HS-27A (cell line): ENCODE measurements at places on chromosomes 6 and 20.

DNA sequence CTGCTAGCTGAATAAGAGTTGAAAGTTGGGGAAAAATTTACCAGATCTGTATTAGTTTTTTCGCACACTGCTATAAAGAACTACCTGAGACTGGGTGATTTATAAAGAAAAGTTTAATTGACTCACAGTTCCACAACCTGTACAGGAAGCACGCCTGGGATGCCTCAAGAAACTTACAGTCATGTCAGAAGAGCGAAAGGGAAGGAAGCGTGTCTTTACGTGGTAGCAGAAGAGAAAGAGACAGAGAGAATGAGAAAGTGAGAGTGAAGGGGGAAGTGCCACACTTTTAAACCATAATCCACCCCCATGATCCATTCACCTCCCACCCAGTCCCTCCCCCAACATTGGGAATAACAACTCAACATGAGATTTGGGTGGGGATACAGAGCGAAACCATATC is 79.6 kb downstream of the KHDC1L start:
- no peak for DNase-seq

- no peak for DNase-seq
These were observed 38.3 kb downstream of the SIRPA start for GRCh38 chr20:1933465-1933870.

GRCh38 chr6:136284909-136285308 is 4.7 kb downstream of the BCLAF1 start:
- DNase-seq, result no peak

- DNase-seq, result no peak
These were observed 89.9 kb downstream of the CARMIL1 start for GRCh38 chr6:25369036-25369432.

DNA sequence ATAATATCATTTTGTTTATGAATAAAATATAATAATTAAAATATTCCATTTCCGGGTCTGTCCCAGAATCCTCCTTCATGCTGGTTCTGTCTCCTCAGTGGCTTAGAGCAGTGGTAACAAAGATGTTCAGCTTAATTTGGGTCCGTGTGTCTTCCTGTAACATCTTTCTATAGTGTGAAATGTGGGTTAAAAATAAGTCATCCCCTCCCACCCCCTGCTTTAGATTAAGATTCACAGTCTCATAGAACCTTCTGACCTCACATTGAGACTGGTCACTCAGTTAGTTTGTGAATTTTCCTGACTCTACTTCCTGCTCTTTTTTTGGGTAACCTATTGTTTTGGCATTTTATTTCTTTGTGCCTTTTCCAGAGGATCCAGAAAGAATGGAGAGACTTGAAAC is 55.2 kb downstream of the SLX4IP start:
- no peak for DNase-seq

GRCh38 chr6:5190507-5190906 is 70.2 kb downstream of the LYRM4 start:
- peak; percentile 43 for DNase-seq

- DNase-seq, result no peak
These were observed 54.5 kb downstream of the GINS1 start for GRCh38 chr20:25461786-25462545.

DNA sequence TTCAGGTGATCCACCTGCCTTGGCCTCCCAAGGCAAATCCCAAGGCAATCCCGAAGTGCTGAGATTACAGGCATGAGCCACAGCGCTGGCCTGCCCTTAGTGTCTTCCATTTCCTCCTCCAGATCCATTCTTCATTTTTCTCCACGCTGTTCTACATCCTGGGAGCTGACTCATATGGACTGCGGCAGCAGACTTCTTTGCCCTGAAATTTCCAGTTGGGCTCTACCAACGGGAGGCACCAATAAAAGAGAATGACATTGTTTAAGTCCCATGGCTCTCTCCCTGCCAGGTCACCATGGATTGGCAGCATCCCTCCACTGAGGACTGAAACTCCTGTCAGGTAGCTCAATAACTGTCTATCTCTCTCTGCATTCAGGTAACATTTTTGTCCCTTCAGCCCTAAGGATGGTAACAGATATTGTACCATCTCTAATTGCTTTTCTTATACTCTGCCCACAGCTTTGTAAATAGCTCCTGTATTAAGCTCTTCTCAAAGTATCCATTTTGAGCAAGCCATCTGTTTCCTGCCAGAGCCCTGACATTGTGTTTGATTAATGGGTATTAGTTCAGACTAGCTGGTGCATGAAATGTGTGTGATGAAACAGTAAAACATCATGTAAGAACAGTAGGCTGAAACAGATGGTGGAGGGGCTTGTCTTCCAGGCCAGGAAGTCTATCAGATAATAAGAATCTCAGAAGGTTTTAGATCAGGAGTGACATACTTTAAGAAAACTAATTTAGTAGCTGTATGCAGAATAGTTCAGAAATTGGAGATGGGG is 3.6 kb downstream of the TBCC start:
- no peak for DNase-seq

- DNase-seq, result no peak
These were observed 706 bp upstream of the TUBB2B start for GRCh38 chr6:3228046-3228671.

GRCh38 chr20:20668639-20669038 is 43.8 kb downstream of the RALGAPA2 start:
- DNase-seq, result no peak

DNA sequence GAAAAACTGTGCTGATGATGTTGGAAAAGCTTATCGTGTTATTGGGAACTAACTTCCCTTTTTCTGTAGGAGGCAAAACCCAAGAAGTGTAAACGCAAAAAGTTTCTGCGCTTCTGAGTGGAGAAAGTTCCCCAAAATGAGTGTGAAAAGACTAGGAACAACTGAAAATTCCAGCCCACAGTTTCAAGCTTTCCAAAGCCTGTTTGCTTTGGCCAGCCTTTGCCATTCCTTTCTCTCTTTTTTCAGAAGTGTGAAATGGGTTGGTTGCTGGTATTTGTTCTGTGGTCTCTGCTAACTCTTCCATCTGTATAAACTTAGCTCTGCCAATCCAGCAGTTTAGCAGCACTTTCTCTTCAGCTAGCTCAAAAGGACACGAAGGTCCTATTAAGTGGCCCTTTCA is 491.3 kb downstream of the MAFB start:
- no peak for DNase-seq

DNA sequence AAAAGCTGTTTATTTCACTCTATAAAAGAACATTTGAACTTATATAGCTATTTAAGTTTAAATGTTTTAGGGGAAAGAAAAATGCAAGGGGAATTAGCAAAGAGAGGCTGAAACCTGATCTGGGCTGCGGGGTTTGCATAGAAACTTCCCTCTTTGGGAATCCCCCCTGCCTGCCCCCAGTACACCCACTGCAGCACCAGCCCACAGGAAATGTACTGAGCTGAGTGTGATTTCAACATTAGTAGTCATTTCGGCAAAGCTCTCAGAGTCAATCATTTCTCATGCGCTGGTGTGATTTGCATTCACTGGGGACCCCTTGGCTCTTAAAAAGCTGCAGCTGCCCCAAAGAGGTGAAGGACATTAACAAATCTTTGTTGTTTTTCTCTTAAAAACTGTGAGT is 859.4 kb downstream of the MAFB start:
- no peak for DNase-seq

GRCh38 chr6:109304284-109305015 is 77.8 kb downstream of the CD164 start:
- DNase-seq, result no peak

GRCh38 chr6:47405273-47405672 is 72.3 kb upstream of the CD2AP start:
- DNase-seq, result no peak

DNA sequence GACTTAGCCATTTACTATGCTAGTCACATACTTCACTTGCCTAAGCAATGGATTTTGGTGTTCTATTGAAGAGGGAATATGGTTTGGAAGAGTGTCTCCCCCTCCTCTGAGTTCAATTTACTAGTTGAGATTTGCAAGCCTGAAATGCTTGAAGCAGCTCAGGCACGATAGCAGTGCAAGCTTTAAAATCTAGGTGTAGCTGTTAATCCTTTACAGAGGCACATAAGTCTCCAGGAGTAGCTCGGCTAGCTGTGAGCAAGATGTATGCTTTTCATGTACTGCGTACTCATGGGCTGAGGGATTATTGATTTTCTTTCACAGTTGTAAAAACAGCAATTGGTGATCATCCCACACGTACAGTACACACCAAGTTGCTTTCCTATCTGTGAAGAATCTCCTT is 726 bp downstream of the FLRT3 start:
- DNase-seq, result peak; percentile 24

GRCh38 chr6:111995404-111995803 is 58.5 kb upstream of the CCN6 start:
- DNase-seq, result peak; percentile 62

- DNase-seq, result no peak
These were observed 917 bp upstream of the TEAD3 start for GRCh38 chr6:35497571-35498421.

DNA sequence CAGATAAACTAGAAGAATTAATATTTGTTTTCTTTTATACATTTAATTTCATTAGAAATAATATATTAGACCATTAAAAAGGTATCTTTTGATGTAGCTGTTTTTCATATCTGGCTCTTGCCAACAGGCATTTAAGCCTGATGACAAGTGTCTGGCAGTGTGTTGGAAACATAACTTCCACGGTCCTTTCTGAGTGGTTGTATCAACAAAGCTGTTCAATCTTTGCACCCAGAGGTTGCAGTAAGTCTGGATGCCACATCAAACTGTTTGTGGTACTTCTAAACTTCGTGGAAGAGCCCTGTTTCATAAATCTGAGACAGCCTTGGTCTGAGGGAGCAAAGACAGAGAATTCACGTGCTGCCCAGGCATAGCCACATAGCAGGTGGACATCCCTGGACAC is 197.4 kb downstream of the TRDN start:
- no peak for DNase-seq

- DNase-seq, result no peak
These were observed at the start of gene L3MBTL1 for GRCh38 chr20:43507150-43508080. L3MBTL1 (plus strand) TSS chr20:43507697; CDS start chr20:43513504, 5,807 bp downstream.

- no peak for DNase-seq
These were observed at the start of gene ANKRD66 for GRCh38 chr6:46746696-46747095. ANKRD66 (plus strand) TSS chr6:46746933; CDS start chr6:46751949, 5,016 bp downstream.

DNA sequence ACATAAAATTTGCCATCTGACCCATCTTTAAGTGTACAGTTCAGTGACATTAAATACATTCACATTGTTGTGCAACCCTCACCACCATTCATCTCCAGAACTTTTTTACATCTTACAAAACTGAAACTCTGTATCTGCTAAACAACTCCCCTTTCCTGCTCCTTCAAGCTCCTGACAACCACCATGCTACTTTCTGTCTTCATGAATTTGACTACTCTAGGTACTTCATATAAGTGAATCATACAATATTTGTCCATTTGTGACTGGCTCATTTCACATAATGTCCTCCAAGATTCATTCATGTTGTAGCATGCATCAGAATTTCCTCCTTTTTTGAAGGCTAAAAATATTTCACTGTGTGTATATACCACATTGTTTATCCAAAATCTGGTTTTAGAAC is 86.9 kb upstream of the SMLR1 start:
- no peak for DNase-seq

DNA sequence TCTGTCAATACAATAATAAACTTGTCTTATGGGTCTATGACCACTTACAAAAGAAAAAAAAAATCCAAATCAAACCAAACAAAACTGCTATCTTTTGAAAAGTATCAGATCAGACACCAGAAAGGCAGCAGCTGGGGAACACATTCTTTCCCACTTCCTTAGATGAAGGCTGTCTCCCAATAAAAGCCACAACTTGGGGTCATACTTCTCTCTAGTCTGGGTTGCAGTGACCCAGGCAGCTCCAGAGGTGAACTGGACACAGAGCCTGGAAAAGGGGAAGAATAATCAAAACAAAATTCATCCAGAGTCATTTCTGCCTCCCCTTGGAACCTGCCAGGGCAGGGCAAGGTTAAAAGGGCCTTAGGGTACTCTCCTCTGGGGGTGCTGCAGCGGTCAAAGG is 19.1 kb downstream of the ATXN1 start:
- no peak for DNase-seq

DNA sequence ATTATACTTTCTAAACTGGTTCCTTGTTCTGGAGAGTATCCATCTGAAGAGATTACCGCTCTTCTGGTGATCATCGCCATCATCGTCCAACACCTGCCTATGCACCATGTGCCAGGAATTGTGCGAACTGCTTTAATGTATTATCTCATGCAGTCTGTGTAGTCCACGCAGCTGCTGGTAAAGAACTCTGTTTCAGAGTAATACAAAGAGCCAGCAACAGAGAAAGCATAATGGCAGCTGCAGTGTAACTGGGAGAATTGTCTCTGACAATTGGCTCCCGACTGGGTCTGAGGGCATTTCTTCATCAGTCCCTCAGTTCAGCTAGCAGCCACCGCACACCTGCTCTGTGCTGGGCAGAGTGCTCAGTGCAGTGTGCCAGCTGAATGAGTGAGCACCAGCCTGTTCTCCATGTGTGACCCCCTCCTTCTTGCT is 383.4 kb downstream of the GRIK2 start:
- DNase-seq, result no peak

- DNase-seq, result no peak
These were observed 69.3 kb downstream of the ILRUN start for GRCh38 chr6:34627296-34627695.

- no peak for DNase-seq
These were observed 10.6 kb downstream of the FKBP5 start for GRCh38 chr6:35678021-35678654.

DNA sequence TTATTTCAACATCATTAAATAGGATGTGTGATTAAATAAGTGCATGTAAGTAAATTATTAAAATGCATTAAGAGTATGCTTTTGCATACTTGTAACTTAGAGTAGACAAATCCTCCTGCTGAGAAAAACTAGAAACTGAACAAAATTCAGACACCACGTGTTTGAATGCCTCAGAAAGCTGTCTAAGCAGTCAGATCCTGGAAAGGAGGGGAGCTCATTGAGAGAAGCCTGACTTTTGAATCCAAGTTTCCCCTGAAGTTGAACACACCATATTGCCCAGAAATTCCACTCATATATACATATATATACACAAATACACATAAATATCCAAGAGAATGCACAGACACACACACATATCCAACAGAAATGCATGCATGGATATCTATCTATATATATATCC is 190.0 kb upstream of the BMP2 start:
- no peak for DNase-seq

- DNase-seq, result no peak
These were observed 12.6 kb upstream of the IRF4 start for GRCh38 chr6:378958-379409.

GRCh38 chr6:124977067-124977908 is 15.1 kb downstream of the RNF217 start:
- no peak for DNase-seq

GRCh38 chr6:124676033-124676432 is 286.2 kb upstream of the RNF217 start:
- DNase-seq, result no peak

DNA sequence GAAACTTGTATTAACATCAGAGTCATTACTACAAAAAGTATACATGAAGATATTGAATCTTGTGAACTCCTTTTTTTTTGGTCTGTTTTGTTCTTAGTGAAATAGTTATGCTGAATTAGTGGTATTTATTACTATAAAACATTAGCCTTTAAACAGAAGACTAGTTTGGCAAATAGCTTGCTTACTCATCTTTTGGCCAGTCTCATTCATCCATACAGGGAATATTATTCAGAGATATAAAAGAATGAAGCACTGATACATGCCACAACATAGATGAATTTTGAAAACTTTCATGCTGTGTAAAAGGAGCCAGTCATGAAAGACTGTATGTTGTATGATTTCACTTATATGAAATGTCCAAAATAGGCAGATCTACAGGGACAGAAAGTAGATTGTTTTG is 205.9 kb downstream of the ZFAND3 start:
- no peak for DNase-seq
